ENCODE measurements at places on chromosomes 4 and X.

GRCh38 chr4:84870398-84871163 lies 95.9 kb downstream of the WDFY3 start:
- no peak for DNase-seq

DNA sequence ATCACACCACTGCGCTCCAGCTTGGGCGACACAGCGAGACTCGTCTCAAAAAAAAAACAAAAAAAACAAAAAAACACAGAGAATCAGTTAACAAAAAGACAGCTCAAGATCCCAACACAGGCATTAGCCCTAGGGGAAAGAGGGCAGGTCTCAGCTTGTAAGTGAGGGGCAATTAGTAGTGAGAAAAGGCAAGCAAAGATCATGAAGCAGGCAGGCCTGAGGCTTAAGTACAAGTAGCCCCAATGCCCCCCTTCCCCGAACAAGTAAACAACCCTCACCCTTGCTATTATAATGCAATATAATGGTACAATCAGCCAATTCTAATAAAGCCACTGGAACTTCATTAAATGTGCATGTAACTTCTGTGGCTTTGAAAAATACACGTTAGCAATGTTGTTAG lies 17.0 kb downstream of the ADGRA3 start:
- no peak for DNase-seq

DNA sequence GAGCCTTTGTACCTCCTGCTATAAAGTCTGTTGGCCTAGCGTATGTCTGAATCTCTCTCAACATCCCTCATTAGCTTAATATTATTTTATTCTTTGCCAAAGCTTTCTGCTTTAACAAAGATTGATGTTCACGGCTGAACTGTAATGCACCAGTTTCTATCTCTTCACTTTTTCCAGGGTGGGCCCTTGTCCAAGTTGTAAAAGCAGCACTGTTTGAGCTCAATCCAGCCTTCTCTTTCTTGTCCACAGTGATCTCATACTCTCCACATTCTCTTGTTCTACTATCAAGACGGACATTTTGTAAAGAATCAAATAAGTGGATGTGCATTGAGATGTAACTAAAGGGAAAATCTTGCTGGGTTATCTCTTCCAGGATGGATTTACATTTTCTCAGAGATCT lies 34.4 kb upstream of the RTL3 start:
- DNase-seq, result no peak

DNA sequence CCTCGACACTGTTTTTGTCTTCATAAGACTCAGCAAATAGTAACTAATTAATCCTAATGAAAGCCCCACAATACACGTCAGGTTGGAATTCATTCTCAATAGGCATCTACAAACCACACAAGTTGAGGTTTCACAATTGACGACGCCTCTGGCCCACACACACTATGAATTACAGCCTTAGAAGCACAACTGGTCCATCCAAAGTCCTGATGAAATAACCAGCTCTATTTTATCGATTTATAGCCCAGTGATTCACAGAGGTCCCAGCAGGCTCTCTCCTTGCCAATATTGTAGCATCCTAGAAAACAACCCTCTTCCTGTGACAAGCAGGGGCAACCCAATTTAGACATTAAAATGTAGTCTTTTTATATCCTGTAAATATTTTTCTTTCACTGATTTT lies 112.1 kb downstream of the NR3C2 start:
- DNase-seq, result no peak

DNA sequence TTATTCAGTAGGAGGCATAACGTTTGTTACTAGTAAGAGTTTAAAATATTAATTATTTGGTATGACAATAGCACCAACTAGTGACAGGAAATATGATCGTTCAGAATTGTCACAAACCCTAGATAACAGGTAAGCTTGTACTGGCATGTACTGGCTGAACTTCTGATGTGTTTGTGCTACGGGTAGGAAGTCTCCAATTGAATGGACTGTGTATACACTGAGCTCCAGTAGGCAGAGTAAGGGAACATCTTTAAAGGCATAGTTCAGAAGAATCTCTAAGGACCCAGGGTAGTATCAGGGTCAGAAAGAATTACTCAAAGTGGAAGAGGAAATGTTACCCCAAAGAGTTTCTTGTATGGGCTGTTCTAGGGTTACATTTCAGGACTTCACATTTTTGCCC lies 230.4 kb downstream of the EDA2R start:
- no peak for DNase-seq

GRCh38 chrX:110086916-110087484 lies 84.1 kb downstream of the TMEM164 start:
- DNase-seq, result no peak

DNA sequence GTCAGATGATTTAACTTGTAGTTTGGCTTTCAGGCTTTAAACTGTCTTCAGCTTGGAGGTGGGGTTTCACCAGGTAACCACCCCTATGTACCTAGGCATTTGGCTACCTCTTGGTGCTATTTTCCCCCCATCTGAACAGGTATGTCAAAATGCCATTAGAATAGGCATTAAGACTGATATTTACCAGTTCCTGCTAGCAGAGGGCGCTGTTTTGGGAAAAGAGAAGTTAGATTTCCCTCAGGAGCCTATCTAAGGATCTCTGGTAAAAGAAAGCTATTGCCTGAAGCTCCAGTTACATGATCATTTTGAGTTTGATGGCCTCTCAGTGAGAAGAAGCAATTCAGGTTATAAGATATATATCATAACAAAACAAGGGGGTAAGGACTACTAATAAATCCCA lies 879.1 kb downstream of the SH3BGRL start:
- no peak for DNase-seq
